Activated CD4-positive, alpha-beta T cell treated with anti-CD3 and anti-CD28 coated beads, Interleukin-2, amount 50 U/mL, for 24 hours (primary cell): ENCODE measurements at places on chromosomes 5 and 9.

- DNase-seq, result no peak
Measured at GRCh38 chr5:108579236-108579635, 168.5 kb upstream of the FER start.

DNA sequence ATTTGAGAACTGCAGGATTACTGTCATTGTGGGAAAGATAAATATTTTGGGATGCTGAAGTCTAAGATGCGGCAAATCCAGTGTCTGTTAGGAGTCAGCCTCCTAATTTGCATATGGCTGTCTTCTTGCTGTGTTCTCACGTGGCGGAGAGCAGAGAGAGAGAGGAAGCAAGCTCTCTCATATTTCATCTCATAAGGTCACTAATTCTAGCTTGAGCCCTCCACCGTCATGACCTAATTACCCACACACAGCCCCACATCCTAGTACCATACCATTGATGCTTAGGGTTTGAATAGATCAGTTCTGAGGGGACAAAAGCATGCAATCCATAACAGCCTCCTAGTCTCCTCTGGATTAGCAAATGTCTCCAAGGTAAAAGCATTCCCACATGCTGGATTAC lies 124.5 kb downstream of the CDH12 start:
- no peak for DNase-seq

- no peak for DNase-seq
Measured at GRCh38 chr9:86407022-86407421, 52.8 kb upstream of the TUT7 start.

- DNase-seq, result no peak
Measured at GRCh38 chr9:109316207-109316640, 4.6 kb downstream of the EPB41L4B start.

DNA sequence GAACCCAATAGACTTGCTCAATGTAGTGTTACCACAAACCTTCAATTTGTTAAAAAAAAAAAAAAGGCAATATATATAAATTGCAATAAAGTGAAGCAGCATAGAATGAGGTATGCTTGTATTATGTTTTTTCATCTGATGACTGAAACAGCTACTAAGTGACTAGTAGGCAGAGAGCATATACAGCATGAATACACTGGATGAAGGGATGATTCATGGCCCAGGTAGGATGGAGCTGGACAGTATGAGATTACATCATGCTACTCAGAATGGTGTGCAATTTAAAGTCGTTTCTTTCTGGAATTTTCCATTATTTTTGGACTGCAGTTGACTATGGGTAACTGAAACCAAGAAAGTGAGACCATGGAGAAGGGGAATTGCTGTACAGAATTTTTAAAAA lies 161.2 kb downstream of the GNA14 start:
- DNase-seq, result no peak
